Adrenal gland (tissue), 19 donors: ENCODE measurements at places on chromosomes 2 and 18. TPM values are rescaled to one million over a fixed set of nuclear protein-coding genes. Genes with fewer than 3 reads are reported as not detected.

Gene AQP12A
- total RNA-seq, result not detected

Gene CFLAR
- 126 TPM for total RNA-seq

Gene STPG4
- total RNA-seq, result not detected

Gene FNDC4
- 35.3 TPM for total RNA-seq

Gene MC2R
- total RNA-seq, result 12.7 TPM

Gene ALPP
- total RNA-seq, result not detected

Gene TSPYL6
- not detected for total RNA-seq
